ENCODE measurements at places on chromosomes 2 and 18. TPM values are rescaled to one million over a fixed set of nuclear protein-coding genes. Genes with fewer than 3 reads are reported as not detected.

DNA sequence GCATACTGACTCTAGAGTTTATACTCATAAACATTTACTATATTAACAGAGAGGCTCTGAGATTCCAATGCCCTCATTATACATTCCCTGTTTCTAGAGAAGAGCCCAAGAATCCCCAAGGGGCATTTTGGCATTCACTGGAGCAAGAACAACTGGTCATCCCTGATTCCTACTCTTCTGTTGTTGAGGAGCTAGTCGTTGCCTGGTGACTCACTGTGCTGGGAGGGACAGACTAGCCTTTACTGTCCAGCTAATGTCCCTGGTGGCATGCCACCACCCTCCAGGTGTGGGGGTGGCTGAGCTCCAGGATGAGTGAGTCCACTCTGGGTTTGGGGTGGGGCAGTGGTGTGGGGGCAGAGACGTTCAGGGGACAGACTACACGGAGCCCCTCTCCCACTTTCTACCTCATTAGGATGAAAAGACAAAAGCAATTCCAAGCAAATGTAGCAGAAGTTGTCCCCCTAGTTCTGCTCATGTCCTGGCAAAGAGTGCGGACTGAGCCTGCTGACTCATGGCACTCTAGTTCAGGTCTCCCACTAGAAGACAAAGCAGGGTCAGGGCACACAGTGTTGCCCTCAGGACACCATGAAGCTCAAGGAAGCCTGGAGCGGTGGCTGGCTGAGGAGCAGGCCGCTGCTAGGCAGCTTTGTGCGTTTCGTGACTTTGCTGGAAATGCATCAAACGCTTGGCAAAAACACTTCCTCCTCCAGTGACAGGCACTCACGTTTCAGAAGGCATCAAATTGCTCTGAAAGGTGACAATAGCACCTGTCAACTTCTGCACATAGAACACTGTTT is 49.4 kb downstream of the RHOB start:
- no peaks in the 10 kb centered on the region for H3K4me1 ChIP-seq
- no peak for DNase-seq
- H3K27me3 ChIP-seq = peaks cover 20% of the 10 kb centered on the region
- H3K27ac ChIP-seq = no peak overlapping the region
- no peaks in the 10 kb centered on the region for H3K36me3 ChIP-seq

- no peaks in the 10 kb centered on the region for H3K4me1 ChIP-seq
- no peak overlapping the region for H3K4me3 ChIP-seq
- no peaks in the 10 kb centered on the region for H3K36me3 ChIP-seq
- no peak for DNase-seq
- no peak overlapping the region for H3K27ac ChIP-seq
Measured at GRCh38 chr2:209456489-209456888, 32.6 kb downstream of the MAP2 start.

GRCh38 chr2:149732001-149732685 is 144.6 kb upstream of the MMADHC start:
- H3K4me3 ChIP-seq = no peak overlapping the region
- no peaks in the 10 kb centered on the region for H3K27me3 ChIP-seq
- no peaks in the 10 kb centered on the region for H3K4me1 ChIP-seq
- H3K36me3 ChIP-seq = no peaks in the 10 kb centered on the region
- no peak for DNase-seq

Gene CASP8
- total RNA-seq = 116 TPM

- H3K27me3 ChIP-seq = no peaks in the 10 kb centered on the region
- H3K27ac ChIP-seq = no peak overlapping the region
- no peak for DNase-seq
- no peaks in the 10 kb centered on the region for H3K36me3 ChIP-seq
- peaks cover 28% of the 10 kb centered on the region for H3K4me1 ChIP-seq
Measured at GRCh38 chr2:197992482-197993133, 188.2 kb downstream of the PLCL1 start.

GRCh38 chr2:25443766-25444165 is 102.0 kb upstream of the DNMT3A start:
- no peak overlapping the region for H3K4me3 ChIP-seq
- no peak for DNase-seq
- H3K27me3 ChIP-seq = no peaks in the 10 kb centered on the region
- no peaks in the 10 kb centered on the region for H3K36me3 ChIP-seq

- H3K36me3 ChIP-seq = no peaks in the 10 kb centered on the region
- H3K4me1 ChIP-seq = no peaks in the 10 kb centered on the region
- H3K27ac ChIP-seq = no peak overlapping the region
- no peak overlapping the region for H3K4me3 ChIP-seq
Measured at GRCh38 chr2:173239644-173240043, 115.0 kb upstream of the CDCA7 start.

Gene MC2R
- total RNA-seq = not detected

GRCh38 chr2:144517866-144518747 is 1.8 kb downstream of the ZEB2 start:
- DNase-seq = no peak
- H3K4me3 ChIP-seq = peak overlapping the region; percentile 83
- H3K27ac ChIP-seq = peak overlapping the region; percentile 87
- H3K27me3 ChIP-seq = peaks cover 2% of the 10 kb centered on the region

GRCh38 chr2:237561221-237561620 is 5.2 kb upstream of the PRLH start:
- H3K27me3 ChIP-seq = peaks cover 47% of the 10 kb centered on the region
- no peak overlapping the region for H3K27ac ChIP-seq
- no peak overlapping the region for H3K4me3 ChIP-seq
- H3K36me3 ChIP-seq = no peaks in the 10 kb centered on the region
- H3K4me1 ChIP-seq = peaks cover 6% of the 10 kb centered on the region
- no peak for DNase-seq
